Neural crest cell (in vitro differentiated cells): ENCODE measurements at places on chromosomes 6 and 20.

GRCh38 chr6:150915880-150916265 is 50.4 kb downstream of the MTHFD1L start:
- no peak for DNase-seq

- DNase-seq, result no peak
These were observed 84.4 kb downstream of the SLX4IP start for GRCh38 chr20:10519361-10520046.

DNA sequence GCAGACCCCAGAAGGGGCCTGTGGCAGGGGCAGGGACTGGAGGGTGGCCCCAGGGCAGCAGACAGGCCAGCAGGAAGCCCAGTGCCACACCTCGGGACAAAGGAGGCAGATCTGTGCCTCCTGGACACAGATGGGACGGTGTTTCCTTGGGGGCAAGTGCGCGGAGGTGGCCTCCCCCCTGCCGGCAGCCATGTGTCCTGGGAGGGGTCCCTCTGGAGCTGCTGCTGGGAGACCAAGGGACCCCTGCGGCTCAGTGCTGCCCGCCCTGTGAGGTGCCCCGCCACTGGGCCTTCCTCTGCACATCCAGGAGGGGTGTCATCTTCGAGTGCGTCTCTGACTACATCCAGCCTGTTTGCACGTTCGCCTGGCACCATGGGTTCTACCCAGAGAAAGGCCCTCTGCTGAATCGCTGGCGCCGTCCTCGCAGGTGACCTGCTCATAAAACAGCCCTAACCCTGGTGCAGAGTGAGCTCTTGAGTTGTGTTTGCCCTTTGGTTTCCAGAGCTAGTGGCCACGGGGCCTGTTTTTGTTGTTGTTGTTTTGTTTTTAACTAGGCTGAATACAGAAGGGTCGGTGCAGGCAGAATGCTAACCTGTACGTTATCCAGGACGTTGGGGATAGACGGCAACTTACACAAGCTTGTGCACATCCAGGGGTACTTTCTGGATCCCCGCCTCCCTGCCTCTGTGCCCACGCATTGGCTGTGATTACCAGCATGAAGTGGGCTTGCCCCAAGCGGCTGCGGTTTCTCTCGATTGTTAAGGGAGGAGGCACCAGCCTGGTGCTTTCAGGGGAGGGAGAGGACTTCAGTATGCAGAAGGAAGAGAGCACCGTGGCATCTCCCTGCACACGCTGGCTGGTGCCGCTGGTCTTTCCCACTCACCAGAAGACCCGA is 1.3 kb upstream of the KCNQ2 start:
- no peak for DNase-seq

- DNase-seq, result no peak
These were observed 93.7 kb downstream of the TCP11 start for GRCh38 chr6:35047265-35048011.

DNA sequence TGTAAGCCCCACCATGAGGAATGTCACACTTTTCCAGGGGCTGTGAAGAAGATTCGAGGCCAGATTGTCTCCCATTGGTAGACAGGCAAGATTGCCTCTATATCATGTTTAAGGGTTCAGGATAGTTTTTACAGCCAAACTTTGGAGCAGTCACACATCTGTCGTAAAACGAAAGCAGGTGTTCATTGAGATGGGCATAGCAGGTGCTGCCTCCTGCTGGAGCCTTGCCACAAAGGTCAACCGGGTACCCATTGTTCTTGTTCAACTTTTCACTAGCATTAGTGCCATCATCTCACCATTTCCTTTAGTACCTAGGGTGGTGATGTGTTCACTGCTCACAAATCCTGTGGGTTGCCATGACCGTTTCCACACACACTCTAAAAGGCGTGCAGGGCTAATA is 198.3 kb downstream of the HTR1B start:
- DNase-seq, result no peak

DNA sequence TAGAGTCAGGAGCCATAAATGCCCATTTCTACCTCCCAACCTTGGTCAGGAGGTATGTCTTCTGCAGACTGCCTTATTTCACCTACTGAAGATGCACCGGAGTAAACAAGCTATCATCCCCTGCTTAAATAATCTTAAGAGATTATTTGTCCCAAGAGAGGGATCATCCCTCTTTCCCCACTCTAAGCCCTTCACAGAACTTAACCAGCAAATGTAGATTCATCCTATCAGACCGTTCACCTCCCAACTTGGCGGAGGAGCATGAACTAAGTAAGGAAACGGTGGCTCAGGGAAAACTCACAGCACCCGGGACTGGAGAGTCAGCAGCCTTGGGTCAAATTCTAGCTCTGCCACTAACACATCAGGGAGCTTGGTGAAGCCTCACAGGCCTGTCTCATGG is 115.3 kb downstream of the TRERF1 start:
- no peak for DNase-seq
